ENCODE measurements at places on chromosomes 5 and 9.
A peak's percentile ranks its signal among the peaks of the same experiment; 100 is the strongest.

- DNase-seq, result peak; percentile 29
These were observed 335.2 kb downstream of the CWC27 start for GRCh38 chr5:65103756-65104440.

DNA sequence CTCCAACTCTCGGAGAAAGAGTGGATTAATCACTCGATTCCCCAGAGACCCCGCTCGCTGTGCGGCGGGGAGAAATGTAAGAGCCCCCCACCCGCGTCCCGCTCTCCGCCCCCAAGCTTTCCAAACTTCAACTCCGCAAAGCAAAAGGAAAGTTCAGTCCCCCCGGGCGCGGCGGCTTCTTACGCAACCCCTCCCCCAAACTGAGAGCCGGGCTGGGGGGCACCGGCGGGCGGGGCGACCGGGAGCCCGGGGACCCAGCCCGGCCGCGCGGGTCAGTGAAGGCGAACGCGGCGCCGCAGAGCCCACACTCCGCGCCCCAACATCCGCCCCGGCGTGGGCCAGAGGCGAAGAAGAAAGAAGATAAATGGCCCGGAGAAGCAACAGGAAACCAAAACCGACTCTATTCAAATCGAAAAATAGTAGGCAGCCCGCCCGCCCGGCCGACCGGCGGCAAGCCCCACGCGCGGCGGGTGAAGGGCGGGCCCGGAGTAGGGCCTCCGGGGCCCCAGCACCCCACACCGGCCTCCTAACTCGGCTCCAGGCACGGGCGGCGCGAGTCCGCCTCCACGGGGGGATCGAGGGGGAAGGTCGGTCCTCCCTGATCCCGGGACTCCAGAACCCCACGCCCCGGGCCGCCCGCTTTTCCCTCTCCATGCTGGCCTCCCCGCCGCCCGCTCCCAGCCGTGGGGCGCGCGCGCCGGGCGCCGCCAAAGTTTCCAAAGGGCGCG, 720 bp downstream of the NOTCH1 start:
- DNase-seq, result no peak

DNA sequence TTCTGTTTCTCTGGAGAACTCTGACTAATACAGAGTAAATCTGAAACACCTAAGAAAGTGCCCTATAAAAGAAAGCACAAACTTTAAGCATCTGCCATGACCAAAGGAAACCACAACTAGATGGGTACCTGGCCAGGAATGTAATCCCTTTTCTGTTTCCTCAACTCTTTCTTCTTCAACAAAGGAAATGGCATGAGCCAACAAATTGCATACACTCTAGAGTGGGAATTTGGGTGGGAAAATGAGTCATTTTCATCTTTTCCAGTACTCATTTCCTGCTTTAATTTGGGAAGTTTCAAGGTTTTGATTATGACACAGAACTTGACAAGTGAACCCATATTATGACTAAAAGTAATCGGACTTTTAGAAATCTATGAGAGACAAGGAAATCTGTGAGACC, 349.2 kb upstream of the RORB start:
- no peak for DNase-seq

GRCh38 chr5:4142842-4143241, 547.2 kb downstream of the IRX1 start:
- peak; percentile 72 for DNase-seq

DNA sequence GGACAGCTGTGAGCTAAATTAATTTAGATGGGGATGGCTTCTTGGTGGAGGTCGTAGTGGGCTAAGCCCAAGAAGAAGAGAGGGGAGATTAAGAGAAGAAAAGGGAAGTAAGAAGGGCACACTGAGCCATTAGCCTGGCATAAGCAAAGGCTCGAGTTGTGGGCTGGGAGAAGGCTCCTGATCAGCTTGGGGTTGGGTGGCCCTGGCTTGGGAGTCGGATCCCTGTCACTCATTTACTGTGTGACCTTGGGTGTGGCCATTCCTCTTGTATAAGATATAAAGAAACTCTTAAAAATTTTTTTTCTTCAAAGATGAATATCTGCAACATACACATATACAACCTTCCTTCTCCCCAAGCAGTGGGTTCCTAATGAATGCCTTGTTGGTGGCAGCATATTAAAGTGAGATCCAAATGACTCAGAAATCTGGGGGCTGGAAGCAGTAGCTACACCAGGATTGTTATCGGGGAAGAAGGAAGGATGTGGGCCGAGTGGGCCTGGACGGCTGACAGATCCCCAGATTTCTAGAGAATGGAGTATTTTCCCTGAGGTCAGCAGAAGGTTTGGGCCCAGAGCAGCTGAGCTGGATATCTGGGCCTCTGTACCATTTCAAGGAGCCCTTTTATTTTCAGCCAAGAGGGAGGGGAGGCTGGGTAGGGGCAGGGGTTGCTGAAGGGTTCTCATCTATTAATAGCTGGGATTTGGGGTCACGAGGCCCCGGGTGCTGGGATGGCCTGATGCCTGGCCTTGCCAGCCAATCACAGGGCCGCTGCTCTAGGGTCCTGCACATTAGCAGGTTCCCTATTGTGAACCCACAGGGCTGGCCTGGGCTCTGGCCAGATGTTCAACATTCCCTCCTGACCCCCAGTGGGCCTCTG, 52.1 kb downstream of the PPARGC1B start:
- DNase-seq, result no peak

- DNase-seq, result no peak
These were observed 271.8 kb upstream of the DMAC1 start for GRCh38 chr9:8071445-8071798.

- DNase-seq, result no peak
These were observed 509.4 kb downstream of the BNC2 start for GRCh38 chr9:16361118-16361517.

GRCh38 chr5:179228341-179229121, 116.7 kb downstream of the ADAMTS2 start:
- DNase-seq, result no peak

DNA sequence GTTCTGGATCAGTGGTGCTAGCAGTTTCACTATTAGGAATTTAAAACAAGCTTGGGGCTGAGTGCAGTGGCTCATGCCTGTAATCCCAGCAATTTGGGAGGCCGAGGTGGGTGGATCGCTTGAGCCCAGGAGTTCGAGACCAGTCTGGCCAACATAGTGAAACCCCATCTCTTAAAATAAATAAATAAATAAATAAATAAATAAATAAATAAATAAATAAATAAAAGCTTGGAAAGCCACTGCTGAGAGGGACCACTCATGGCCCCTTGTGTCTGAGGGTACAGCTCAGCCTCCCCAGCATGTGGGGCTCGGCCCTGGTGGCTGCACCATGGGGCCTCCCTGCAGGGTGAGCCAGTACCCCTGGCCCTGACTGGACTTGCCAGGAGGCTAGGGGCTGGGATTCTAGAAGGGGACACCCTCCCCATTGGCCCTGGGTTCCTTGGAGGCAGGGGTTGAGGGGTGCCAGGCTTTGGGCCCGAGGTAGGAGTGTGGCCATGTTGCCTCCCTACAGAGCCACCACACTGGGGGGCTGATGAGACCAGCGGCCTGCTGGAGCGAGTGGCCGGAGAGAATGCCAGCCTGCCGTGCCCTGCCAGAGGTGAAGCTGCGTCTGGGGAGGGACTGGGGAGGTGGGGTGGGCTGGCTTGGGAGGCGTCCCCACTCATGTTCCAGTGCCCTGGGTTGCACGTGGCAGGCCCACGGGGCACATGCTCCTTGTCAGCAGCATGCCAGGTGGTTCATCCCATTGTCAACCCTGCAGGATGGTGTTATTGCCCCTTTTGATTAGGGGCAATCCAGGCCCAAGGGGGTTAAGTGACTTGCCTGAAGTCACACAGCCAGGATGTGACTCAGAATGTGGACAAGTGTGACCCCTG, 76.5 kb downstream of the HMCN2 start:
- no peak for DNase-seq

GRCh38 chr5:74261866-74262265, 378.7 kb downstream of the ENC1 start:
- DNase-seq, result no peak

DNA sequence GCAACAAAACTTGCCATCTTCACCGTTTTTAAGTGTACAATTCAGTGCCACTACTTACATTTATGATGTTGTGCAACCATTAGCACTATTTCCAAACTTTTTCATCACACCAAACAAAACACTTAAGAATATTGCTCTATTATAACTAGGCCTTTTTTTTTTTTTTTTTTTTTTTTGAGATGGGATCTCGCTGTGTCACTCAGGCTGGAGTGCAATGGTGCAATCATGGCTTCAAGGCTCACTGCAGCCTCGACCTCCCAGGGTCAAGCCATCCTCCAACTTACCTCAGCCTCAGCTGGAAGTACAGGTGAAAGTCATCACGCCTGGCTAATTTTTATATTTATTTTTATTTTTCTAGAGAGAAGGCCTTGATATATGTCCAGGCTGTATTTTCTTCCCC, 22.3 kb upstream of the LMNB1 start:
- DNase-seq, result no peak

DNA sequence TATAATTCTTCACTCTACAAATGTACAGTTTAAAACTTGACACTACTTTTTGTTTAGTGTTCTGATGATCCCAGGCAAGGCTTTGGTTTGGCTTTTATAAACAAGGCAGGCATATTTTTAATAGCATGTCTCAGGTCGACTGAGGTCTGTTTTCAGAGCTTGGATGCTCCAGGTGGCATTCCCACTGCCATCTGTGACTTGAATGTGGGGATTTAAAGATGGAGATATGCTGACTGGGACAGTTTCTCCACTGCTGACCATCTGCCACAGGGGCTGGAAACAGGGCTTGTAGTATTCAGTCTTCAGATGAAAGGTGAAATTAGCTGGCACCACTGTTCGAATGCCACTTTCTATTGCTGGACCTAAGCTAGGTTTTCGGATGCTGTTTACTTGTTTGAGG, 1266.2 kb upstream of the CDH18 start:
- no peak for DNase-seq

- DNase-seq, result no peak
These were observed 669 bp downstream of the IL13 start for GRCh38 chr5:132658381-132659302.

DNA sequence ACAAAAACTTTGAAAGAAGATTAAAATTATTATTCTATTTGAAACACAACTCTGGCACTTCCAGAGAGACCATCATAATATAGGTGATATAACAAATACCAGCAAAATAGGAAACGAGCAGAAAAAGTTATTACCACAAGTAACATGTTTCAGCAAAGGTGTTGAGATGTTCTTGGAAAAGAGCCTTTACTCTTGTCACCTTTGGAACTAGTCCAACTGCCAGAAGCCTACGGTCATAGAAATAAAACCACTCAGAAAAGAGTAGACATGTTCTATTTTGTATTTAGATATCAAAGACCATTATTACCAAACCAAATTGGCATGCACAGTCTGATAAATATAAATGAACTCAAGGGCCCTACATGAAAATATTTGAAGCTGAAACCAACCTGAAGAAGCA, 145.0 kb upstream of the DMAC1 start:
- no peak for DNase-seq

DNA sequence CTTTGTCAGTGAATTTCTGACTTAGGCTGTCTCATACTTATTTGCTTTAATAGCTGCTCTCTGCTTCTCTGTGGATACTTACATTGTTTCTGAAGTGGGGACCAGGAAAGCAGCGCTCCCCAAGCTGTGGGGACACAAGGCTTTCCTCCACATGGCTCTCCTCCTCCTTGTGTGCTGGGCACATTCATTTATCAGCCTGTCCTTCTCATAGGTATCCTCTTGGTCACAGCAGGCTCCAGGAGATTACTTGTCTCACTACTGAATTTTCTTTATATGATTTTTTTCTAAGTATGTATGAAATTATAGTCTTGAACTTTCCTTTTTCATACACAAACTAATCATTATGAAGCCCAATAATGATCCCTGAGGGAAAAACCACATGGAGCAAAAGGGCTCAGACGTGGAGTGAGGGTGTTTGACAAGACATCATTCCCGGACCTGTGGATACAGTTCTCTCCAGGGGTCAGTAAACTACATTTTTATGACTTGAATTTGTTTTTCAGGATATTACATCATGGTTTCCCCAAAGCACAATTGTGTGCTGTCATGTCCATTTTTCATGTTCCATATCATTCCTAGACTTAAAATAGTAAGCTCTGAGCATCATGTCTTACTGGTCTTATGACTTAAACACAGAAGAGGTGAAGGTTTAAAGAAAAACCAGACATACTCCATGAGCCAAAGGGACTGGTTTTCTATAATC, 234.5 kb downstream of the PCSK1 start:
- DNase-seq, result no peak

DNA sequence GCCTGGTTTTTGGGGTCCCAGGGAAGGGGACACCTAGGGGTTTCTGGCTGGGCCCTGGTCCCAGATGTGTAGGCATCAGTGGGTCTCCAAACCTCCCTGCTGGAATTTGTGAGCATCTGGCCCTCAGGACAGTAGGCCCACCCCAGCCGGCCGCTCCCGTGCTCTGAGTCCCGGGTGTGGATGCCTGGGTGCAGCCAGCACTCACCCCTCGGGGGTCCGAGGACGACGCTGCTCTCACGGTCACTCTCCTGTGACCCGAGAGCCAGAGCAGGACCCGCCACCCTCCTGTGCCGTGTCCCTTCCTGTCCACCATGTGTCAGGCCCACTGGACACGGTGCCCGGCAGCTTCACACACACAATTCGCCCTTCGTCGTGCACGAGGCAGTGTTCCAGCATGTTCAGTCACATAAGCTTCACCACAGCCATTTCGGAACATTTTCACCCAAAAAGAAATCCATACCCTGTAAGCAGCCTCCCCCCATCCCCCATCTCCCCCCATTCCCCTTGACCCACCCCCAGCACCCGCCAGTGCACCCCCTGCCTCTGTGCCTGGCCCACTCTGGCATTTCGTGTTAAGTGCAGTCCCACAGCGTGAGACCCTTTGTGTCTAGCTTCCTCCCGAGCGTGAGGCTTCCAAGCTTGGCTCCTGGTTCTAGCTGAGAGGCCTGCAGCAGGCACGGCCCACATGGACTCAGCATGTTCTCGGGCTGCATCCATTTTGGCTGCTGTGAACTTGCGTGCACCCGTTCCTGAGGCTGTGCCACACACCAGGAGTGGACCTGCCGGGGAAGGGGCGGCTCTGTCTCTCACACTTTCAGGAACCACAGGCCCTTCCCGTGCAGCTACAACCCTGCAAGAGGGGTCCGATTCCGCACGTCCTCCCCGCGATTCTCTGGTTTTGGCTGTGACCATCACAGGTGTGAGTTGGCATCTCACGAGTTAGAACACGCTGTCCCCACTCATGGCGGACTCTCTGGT, 40.5 kb downstream of the NKD2 start:
- DNase-seq, result no peak

DNA sequence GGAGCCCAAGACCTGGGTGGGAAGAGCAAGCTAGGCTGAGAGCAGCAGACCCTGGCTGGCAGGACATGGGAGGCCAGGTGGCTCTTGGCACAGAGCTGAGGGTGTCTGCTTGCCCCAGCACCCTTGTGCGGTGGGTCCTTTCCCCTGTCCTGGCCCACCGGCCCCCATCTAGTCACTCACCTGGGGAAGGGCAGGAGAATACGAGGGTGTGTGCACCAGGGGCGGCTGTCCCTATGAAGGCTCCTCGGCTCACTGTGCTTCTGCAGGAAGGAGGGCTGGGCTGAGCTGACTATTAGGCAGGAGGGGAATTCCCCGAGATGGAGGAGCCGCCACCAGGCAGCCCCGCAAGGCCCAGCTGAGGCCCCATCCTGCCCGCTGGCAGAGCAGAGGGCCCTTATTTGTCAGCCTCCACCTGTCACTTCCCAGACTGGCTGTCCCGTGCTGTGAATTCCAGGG, 6.1 kb upstream of the TNIP1 start:
- no peak for DNase-seq

Measured in GM23338 (cell line).